Right renal cortex interstitium (tissue), 3 donors: ENCODE measurements at places on chromosomes 7 and 10. TPM values are rescaled to one million over a fixed set of nuclear protein-coding genes. Genes with fewer than 3 reads are reported as not detected.

- no peak for DNase-seq
These were observed 72.1 kb downstream of the PTPRZ1 start for GRCh38 chr7:121945066-121945465.

- peak; percentile 30 for DNase-seq
These were observed 506 bp downstream of the CTTNBP2 start for GRCh38 chr7:117872561-117873309.

- DNase-seq: no peak
These were observed 880 bp upstream of the ELN start for GRCh38 chr7:74026903-74027682.

GRCh38 chr7:78499283-78499682 is 700.7 kb downstream of the PHTF2 start:
- no peak for DNase-seq

The GJD4 gene
- polyA plus RNA-seq: not detected

The CDH23 gene
- 0.51 TPM for polyA plus RNA-seq
